ENCODE measurements at places on chromosomes 4 and X. TPM values are rescaled to one million over a fixed set of nuclear protein-coding genes. Genes with fewer than 3 reads are reported as not detected.

The PPEF2 gene
- not detected for polyA plus RNA-seq

The REELD1 gene
- not detected for polyA plus RNA-seq

The PF4V1 gene
- not detected for polyA plus RNA-seq

The FMR1NB gene
- not detected for polyA plus RNA-seq

The ATP8A1 gene
- 17.6 TPM for polyA plus RNA-seq

The SPRY1 gene
- 31.4 TPM for polyA plus RNA-seq

The GLRB gene
- 0.71 TPM for polyA plus RNA-seq
